ENCODE measurements at places on chromosomes 2 and 18. TPM values are rescaled to one million over a fixed set of nuclear protein-coding genes. Genes with fewer than 3 reads are reported as not detected.

Gene PAX8
- total RNA-seq = 1.9 TPM

Gene UXS1
- total RNA-seq = 25.7 TPM

Gene C1QL2
- not detected for total RNA-seq

Gene FKBP1B
- 5.3 TPM for total RNA-seq

Gene IL1RN
- 0.60 TPM for total RNA-seq

Gene RAB6C
- not detected for total RNA-seq

Gene ZAP70
- total RNA-seq = 1.6 TPM

Gene PLCD4
- 0.73 TPM for total RNA-seq

Gene RESP18
- total RNA-seq = not detected

Gene KIF5C
- 1.4 TPM for total RNA-seq

Gene TLX2
- not detected for total RNA-seq

Gene CTLA4
- not detected for total RNA-seq

Gene CCDC85A
- total RNA-seq = 2.5 TPM

Measured in left cardiac atrium (tissue), 4 donors.